ENCODE measurements at places on chromosomes 6 and 20.

- DNase-seq: no peak
Observed at GRCh38 chr6:42113936-42114636, 28.3 kb downstream of the C6orf132 start.

DNA sequence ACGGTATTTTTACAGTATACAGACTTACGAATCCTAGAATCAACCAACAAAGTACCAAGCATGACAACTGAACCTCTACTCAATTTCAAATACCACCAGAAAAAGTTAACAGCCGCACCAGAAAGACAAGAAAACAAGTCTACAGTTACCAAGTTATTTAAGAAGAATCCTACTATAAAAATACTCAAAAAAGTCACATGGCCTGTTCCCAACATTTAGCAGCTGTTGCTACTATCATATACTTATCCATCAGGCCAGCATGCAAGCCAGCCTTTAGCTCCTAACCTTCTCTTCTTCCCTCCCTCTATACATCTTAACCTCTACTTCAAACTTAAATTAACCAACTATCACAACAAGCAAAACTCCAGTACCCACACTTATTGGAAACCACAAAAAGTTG, 1.9 kb downstream of the SYNCRIP start:
- no peak for DNase-seq

DNA sequence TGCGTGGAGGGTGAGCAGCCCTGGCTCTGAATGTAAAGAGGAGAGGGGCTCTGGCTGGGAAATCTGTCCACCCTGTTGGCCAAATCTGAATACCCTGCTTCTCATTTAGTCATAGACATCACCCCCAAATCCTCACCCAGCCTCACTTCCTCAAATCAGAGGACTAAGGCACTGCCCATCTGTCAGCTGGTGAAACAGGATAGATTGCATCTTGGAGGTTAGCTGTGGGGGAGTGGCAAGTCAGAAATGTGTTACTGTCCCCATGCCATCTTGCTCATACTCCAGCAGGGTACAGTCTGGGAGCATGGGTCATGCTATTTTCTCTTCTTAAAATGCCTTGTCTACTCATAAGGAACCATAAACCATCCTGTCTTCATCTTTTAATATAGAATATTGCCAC, 9.5 kb upstream of the DTNBP1 start:
- DNase-seq: no peak

- DNase-seq: no peak
Observed at GRCh38 chr20:1370548-1371110, 22.2 kb downstream of the FKBP1A start.

DNA sequence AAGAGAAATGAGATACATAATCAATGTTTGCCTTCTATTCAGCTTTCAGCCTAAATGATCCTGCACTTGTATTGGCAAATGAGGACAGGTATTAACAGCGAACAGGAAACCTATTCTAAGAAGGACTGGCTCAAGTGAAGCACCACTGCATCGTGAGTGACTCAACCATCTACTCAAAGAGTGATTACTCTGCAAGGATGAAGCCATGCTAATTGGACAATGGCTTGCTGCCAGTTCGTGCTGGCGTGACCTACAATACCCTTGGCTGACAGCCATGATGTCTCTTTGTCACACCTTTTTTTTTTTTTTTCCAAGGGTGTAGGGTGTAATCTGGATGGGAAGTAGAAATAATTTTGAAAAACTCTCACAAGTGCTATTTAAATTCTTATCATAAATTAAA, 104.9 kb downstream of the GJA10 start:
- no peak for DNase-seq
